ENCODE measurements at places on chromosomes 1 and 21.
A peak's percentile ranks its signal among the peaks of the same experiment; 100 is the strongest.

GRCh38 chr1:111006556-111006955, 42.8 kb upstream of the LRIF1 start:
- no peak for DNase-seq

DNA sequence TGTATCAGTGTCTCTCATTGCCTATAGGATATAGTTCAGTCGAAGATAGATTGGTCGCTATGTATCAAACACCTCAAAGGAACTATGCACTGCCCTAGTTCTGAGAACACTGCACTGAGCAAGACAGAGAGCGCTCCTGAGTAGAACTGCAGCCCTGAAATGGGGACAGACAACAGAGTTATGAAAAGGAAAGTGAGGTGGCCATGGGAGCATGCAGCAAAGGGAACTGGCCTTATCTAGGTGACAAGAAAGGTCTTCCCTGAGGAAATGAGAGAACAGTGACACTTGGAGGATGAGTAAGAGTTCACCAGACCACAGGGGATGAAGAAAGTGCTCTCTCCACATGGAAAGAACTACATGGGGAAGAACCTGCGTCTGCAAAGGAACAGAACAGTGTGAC, 7.5 kb upstream of the G0S2 start:
- no peak for DNase-seq

GRCh38 chr21:35408401-35408800, 359.3 kb upstream of the RUNX1 start:
- no peak for DNase-seq

GRCh38 chr1:203666609-203667008, 40.0 kb downstream of the ATP2B4 start:
- no peak for DNase-seq

DNA sequence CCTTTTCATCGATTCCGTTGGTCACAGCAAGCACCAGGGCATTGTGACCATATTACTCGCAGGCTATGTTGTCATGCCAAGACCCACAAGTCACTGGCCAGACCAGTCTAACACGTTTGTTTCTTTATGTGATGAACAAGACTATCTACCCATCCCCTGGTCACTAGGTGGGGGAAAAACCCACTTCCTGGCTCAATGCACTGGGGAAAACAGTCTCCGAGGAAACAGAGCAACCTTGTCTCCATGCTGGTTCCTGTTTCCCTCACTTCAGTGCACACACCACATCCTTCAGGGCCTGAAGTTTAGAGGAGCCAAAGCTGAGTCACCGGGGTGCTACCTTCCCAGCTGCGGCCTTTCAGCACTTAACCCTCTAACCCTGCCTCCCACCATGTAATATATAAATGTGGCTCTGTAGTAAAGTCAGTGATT, 20.9 kb downstream of the ERICH3 start:
- no peak for DNase-seq

GRCh38 chr21:42414928-42415769, 11.4 kb downstream of the UBASH3A start:
- DNase-seq, result no peak

- DNase-seq, result peak; percentile 76
Measured at GRCh38 chr1:77832901-77833300, 53.5 kb downstream of the MIGA1 start.
